RKO (cell line): ENCODE measurements at places on chromosomes 16 and 17.
A peak's percentile ranks its signal among the peaks of the same experiment; 100 is the strongest.

- no peak for DNase-seq
These were observed 25.9 kb downstream of the CYB561 start for GRCh38 chr17:63419949-63420867.

DNA sequence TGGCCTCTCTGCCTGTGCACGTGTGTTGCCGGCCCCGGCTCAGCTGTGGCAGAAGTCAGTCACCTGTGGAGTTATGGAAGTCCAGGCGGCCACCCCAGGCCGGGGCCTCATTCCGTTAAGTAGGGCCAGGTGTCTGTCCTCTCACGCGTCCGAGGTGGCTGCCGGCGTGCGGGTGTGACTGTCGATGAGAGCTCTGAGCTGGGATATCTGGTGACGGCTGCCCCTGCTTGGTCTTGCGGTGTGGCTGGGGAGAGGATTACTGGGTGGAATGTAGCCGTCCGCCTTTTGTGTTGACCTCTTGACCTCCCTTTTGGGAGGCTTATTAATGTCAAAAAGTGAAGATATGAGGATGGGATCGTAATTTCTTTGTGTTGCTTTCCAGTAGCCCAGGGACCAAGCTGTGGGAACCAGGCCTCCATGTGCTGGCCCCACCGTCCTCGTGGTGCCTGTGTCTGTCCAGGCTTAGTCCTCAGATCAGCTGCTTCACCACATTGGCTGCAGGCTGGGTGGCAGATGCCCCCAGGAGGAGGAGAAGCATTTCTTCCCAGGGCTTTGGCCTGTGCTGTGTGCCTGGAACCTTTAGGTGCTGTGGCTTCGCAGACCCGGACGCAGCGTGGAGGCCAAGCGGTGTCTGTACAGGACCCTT is 23.0 kb upstream of the ZNF750 start:
- no peak for DNase-seq

- DNase-seq, result peak; percentile 71
These were observed 7.2 kb downstream of the SRCIN1 start for GRCh38 chr17:38598536-38598935.

- DNase-seq, result no peak
These were observed 1.6 kb downstream of the APOBR start for GRCh38 chr16:28495795-28496749.

DNA sequence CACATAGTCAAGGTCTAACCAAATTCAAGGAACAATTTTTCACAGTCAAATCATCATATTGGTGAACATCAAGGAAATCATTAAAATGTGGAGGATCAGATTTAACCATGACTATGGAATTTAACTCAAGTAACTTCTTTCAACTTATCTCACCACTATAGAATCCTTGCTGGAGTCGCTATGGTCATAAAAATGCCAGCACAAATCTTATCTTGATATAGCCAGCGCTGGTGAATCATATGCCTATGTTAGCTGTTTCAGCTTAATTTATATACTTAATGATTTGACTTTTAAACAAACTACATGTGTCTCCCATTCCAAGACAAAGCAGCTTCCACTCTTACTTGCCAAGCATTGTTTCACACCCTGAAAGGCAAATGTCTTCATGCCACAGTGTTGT is 416.4 kb downstream of the CDH11 start:
- no peak for DNase-seq

GRCh38 chr16:72172105-72173034 is at the start of gene PMFBP1:
Gene PMFBP1 (minus strand): TSS chr16:72172155. CDS start chr16:72171208, 947 bp downstream.
- DNase-seq, result peak; percentile 65

GRCh38 chr16:30930160-30930571 is 6.8 kb downstream of the FBXL19 start:
- DNase-seq, result no peak

- no peak for DNase-seq
These were observed 573 bp downstream of the CTDNEP1 start for GRCh38 chr17:7250695-7251627.

GRCh38 chr17:58577696-58578095 is 63.3 kb upstream of the MTMR4 start:
- peak; percentile 67 for DNase-seq

DNA sequence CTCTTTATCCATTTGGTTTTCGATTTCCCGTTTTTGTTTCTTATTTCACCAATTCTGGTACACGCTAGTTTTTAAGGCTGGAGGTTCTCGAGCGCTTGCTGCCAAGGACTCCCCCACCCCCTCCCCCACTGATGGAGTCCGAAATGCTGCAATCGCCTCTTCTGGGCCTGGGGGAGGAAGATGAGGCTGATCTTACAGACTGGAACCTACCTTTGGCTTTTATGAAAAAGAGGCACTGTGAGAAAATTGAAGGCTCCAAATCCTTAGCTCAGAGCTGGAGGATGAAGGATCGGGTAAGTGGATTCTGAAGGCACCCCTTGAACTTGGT is 825 bp downstream of the RPTOR start:
- DNase-seq, result peak; percentile 61

GRCh38 chr17:79255926-79256585 is 181.4 kb downstream of the ENGASE start:
- DNase-seq, result no peak

DNA sequence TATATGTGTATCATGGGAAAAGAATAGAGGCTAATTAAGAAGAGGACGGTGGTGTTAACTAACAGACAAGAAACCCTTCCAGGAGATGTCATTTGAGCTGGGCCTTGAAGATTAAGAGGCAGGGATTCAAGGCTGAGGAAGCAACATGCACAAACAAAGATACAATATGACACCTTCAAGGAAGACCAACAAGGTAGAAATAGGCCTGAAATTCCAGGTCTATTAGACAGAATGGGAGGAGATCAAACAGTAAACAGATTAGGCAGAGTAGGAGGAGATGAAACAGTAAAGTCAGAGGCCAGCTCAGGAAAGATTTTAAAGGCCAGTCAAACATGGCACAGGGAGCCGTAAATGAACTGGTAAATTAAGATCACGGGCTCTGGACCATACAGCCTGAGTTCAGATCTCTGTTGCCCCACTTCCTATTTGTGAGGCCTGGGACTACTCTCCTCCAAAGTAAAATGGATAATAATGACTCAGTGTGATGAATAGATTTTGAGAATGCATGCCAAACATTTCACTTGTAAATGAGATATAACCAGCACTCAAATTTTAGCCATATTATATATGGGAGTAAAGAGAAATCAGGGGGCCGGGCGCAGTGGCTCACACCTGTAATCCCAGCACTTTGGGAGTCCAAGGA is 38.9 kb downstream of the USP31 start:
- no peak for DNase-seq

- DNase-seq, result peak; percentile 49
These were observed 13.5 kb downstream of the SPATA32 start for GRCh38 chr17:45248132-45248957.

GRCh38 chr16:85072076-85072860 is 40.0 kb downstream of the CIBAR2 start:
- DNase-seq, result no peak

- no peak for DNase-seq
These were observed 17.7 kb downstream of the ANKRD11 start for GRCh38 chr16:89472711-89473075.

GRCh38 chr16:28133666-28134065 is 70.2 kb upstream of the GSG1L start:
- DNase-seq, result no peak

GRCh38 chr17:77125432-77125901 is 15.3 kb upstream of the SEC14L1 start:
- peak; percentile 54 for DNase-seq

GRCh38 chr17:61175298-61176142 is 224.1 kb upstream of the TBX2 start:
- no peak for DNase-seq

GRCh38 chr16:10314811-10315210 is 71.0 kb upstream of the ATF7IP2 start:
- DNase-seq, result peak; percentile 72

- DNase-seq, result no peak
These were observed 479 bp downstream of the IRX6 start for GRCh38 chr16:55324285-55325079.
